ENCODE measurements at places on chromosomes 7 and 10. TPM values are rescaled to one million over a fixed set of nuclear protein-coding genes. Genes with fewer than 3 reads are reported as not detected.

DNA sequence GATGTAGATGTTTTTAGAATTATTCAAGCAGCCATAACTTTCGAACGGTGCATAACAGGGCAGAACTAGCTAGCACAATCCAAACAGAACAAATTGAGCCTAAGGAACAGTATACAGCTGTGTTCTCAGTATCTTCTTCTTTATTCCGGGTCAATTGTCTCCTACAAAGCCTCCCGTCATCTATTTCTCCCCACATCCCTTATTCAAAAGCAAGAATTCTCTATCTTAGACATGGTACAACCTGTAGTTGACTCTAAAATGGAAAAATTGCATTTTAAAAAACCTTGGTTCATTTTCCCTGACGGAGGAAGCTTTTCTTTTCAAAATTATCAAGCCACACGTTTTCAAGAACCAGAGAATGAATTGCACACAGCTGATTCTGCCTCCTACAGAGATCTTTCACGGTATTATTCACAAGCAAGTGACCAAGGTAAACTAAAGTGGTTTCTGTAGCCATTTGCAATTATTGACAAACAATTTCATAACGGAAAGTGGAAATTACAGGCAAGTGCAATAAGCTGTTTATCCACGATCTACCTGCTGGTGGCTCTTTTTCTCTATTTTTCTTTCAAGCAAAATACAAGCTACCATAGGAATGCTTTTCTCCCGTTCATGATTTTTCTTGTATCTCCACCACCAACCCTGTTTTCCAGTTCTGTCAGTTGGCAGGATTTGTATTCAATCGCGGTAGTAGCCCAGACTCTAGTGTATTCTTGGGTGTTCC is 2.3 kb downstream of the GRM8 start:
- no peak for DNase-seq

DNA sequence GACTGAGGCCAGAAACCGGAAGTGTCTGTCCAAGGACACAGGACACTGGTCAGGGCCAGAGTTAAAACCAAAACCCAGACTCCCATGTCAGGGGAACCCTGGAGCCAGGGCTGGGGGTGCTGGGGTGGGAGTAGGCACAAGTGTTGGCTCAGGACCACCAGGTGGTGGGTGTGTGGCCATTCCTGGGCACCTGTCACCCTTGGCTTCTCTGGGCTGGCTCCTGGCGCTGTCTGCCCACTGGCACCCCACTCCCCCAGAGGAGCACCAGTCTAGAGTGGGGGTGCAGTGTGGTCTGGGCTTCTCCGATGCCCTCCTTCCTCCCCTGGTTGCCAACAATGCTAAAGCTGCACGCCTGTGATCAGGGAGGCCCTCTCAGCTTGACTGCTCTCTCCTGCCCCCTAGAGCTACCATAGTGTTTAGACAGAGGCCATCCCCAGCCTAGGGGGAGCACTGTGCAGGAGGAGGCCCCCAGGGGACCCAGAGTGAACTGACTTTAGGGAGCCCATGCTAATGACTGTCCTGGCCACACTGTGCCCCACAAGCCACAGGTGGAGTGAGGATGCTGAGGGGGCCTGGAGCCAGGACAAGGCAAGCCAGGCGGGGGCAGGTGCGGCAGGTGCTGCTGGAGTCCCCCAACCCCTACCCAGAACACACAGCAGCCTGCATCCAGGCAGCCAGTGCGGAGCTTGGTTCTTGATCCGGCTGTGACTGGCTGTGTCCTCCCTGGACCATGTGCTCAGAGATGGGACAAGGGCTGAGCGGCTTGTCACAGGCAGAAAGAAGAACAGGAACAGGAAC is 11.0 kb downstream of the RASGEF1A start:
- peak; percentile 76 for DNase-seq

DNA sequence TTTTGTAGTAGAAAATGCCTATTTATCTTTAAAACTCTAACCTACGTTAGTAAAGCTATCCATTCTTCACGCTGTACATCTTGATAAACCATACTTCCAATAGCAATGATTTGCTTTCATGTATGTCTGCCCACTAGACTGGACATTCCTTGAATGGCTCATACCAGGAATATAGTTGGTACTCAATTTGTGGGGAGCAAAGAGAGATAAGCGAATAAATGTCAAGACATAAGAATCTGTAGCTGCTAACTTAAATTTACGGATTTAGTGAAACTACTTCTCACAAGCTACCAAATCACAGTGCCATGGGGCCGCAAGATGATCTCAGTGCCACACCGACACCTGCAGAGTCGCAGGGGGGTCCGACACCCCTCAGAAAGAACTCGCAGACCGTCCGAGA is 763 bp upstream of the RALA start:
- no peak for DNase-seq

GRCh38 chr7:5824297-5824610 is 42.8 kb upstream of the RNF216 start:
- peak; percentile 57 for DNase-seq

GRCh38 chr10:28891058-28891713 is 213.9 kb downstream of the BAMBI start:
- DNase-seq, result no peak

- DNase-seq, result no peak
Observed at GRCh38 chr10:49379596-49380410, 16.1 kb downstream of the DRGX start.

GRCh38 chr10:132745971-132746370 is 40.0 kb downstream of the NKX6-2 start:
- no peak for DNase-seq

GRCh38 chr7:45574669-45575500 is 717 bp downstream of the ADCY1 start:
- no peak for DNase-seq

Gene FAM25G
- total RNA-seq, result not detected

Gene MINDY4
- total RNA-seq, result 1.3 TPM

Measured in activated CD8-positive, alpha-beta T cell treated with anti-CD3 and anti-CD28 coated beads, Interleukin-2, amount 10 ng/mL, durations not matched to agents 7 days and 5 days (primary cell).